Stimulated activated CD8-positive, alpha-beta memory T cell treated with anti-CD3 and anti-CD28 coated beads, Interleukin-2, amount 100 ng/mL, for 48 hours (primary cell): ENCODE measurements at places on chromosomes 2 and 18.

DNA sequence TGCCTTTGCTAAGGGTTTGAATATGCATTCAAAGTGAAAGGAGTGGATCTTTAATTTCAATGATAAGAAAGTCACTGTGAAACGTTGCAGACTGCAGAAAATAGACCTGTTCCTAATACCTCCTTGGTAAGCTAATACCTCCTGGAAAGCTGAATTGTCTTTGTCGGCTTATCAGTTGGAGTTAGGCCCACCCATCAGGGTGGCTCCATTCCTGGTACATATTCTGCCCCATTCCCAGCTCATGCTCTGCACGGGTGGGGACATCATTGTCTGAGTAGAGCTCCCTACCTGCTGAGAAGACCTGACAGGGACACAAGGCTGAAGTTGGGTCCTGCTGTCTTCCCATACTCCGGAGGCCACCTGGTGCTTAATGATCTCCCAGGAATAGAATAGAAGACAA, 203.3 kb downstream of the EN1 start:
- DNase-seq: no peak

DNA sequence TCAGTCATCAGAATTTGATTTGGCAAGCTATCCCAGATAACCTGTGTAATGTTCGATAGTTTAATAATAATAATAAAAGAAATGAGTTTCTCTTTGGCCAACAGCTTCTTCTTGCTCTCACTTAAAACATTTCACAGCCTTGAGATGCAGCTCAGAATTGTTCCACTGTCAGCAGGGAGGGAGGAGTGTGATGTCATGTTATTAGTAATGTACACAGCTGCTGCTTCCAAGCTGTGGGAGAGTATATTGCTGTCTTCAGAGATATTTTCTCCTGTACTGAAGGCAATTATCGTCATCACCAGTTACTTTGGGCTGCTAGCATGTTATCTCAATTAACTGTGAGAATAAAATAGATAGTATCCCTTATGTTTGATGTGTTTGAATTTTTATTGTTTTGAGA, 146.9 kb upstream of the MAP3K20 start:
- DNase-seq: no peak

- DNase-seq: no peak
Measured at GRCh38 chr2:128750328-128751165, 431.9 kb upstream of the HS6ST1 start.

- DNase-seq: no peak
Measured at GRCh38 chr2:53969285-53969967, 1.4 kb downstream of the PSME4 start.

DNA sequence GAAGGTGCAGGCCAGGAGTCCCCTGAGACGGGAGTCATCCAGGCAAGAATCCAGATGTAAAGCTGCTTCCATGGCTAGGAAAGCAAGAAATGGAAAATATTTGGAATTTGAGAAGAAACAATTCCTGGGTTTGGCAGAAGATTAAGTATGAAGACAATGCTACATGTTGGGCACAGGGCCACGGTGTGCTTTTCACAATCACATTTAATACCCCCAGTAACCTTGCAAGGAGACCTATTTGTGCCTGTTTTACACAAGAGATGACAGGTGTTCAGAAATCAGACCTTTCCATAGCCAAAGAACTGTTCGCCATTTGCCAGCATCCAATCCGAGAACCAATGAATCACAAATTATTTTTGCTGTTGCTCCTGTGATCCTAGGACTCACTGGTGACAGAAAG, 50.5 kb downstream of the KCTD1 start:
- no peak for DNase-seq

DNA sequence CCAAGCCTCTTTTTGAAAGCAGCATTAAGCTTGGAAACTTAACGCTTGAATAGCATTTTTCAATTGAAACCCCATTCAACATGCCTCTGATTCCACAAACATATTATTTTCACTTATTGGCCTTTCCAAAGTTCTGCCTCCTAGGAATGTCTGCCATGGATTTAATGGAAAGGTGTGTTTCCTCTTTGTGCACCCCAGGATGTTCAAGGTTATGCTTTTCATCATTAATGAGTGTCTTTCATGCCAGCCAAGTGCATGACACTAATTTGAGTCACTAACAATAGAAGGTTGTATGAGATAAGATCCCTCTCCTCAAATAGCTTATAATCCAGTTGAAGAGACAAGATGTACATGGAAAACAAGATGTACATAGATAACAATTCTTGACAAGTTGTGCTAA, 84.7 kb downstream of the ALPK2 start:
- DNase-seq: no peak

DNA sequence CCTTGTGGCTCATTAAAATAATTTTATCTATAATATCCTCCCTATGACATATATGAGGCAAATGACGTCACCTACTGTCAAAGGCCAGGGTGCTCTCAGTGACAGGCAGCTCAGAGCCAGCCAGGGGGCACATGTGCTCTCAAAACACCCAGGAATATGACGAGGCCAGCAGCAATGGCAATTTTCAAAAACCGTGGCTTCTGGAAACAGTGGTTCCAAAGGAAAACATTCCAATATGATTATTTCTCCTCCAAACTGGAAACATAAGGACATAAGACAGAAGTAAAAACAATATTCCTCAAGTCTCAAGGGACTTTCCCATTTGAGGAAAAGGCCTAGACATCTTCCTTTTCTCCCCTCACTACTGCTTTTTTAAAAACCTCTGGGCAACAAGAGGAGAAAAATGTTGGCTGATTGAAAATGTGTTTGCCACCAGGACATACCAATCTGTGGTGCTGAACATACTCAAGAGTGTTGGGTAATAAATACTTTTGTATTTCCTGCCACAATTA, 40.8 kb downstream of the RNF152 start:
- DNase-seq: no peak

GRCh38 chr2:98483257-98483861, 38.7 kb downstream of the INPP4A start:
- no peak for DNase-seq

DNA sequence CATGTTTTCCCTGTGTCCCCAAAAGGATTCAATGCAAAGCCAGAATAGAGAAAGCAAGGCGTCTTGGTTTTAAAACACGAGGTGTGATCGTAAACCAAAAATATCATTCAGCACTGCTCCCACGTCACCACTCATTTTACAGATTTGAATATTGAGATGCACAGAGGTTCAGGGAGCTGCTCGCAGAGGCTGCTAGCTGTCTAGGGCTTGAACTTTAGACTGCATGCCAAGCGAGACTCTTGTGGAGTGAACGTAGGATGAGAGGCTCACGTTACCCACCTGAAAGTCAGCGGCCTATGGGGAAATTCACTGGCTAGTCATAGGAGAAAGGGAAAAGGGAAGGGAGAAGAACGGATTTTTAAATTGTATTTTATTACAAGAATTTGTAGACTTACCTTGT, 130.1 kb downstream of the MBP start:
- DNase-seq: no peak

GRCh38 chr18:64882896-64883295, 734.0 kb upstream of the LINC00305 start:
- DNase-seq: no peak

DNA sequence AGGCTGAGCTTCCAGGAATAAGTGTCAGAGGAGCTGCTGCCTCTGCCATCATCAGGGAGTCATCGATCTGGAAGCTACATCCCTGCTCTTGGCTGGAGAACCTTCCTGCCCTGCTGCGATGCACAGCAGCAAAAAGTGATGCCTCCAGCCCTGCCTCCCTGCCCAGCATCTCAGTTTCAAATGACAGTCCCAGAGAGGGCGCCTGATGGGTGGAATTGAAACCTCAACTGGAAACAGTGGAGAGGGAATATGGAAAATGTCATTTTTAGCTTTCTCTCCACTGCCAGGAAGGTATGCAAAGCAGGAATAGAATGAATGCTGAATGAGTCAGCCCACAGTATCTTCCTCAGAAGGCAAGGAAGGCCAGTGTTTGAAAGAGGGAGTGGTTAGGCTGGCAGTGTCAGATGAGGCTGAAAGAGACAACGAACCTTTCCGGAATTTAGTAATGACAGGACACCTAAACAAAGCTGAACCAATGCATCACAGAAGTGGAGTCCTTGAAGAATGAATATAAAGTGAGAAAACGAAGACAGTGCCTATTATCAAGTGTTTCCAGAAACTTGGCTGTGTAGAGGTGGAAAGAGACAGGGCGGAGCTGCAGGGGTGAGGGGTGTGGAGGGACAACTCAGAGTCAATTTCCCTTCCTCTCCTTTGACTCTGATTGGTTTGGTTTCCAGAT, 153.9 kb upstream of the NDUFV2 start:
- DNase-seq: no peak
